ENCODE measurements at places on chromosomes 4 and X. TPM values are rescaled to one million over a fixed set of nuclear protein-coding genes. Genes with fewer than 3 reads are reported as not detected.

Gene NAP1L2
- total RNA-seq: 1.6 TPM

Gene CLIC2
- total RNA-seq: 0.12 TPM

Gene TEX11
- not detected for total RNA-seq

Gene HS3ST1
- total RNA-seq: 0.45 TPM

Gene FAM53A
- 0.50 TPM for total RNA-seq

Gene DCHS2
- not detected for total RNA-seq

Measured in A549 treated with CORT108297 at 1 μM for 4 hours (cell line).